Stimulated activated naive CD4-positive, alpha-beta T cell treated with Interleukin-2 at 50 U/mL for 16 hours (primary cell): ENCODE measurements at places on chromosomes 3 and 15.

GRCh38 chr15:67196222-67196621 lies 58.2 kb downstream of the AAGAB start:
- DNase-seq: no peak

DNA sequence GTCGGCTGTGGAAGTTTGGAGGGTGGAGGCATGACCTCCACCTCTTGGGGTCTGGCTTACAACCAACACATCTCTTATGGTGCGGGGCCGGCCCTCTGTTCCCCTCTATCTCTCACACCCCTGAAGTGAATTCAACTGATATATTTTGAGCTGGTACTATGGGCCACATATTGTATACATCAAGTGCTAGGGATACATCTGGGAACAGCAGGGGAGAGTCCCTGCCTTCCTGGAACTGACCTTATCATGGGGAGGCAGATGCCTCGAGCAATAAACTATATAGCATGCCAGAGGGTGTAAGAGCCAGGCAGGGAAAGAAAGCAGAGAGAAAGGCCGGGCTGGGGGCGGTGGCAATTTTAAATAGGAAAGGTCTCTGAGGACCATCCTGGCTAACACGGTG lies 60.4 kb upstream of the TRPM1 start:
- no peak for DNase-seq

GRCh38 chr3:100759950-100760349 lies 50.7 kb downstream of the TFG start:
- no peak for DNase-seq

GRCh38 chr3:118059096-118059495 lies 975.5 kb downstream of the IGSF11 start:
- no peak for DNase-seq

- no peak for DNase-seq
Observed at GRCh38 chr3:25662736-25663320, 1.9 kb downstream of the TOP2B start.

- DNase-seq: peak; percentile 42
Observed at GRCh38 chr15:78438619-78439285, 736 bp downstream of the IREB2 start.

- no peak for DNase-seq
Observed at GRCh38 chr15:94040541-94041248, 190.7 kb upstream of the MCTP2 start.
